Naive thymus-derived CD4-positive, alpha-beta T cell (primary cell): ENCODE measurements at places on chromosomes 1 and 21. TPM values are rescaled to one million over a fixed set of nuclear protein-coding genes. Genes with fewer than 3 reads are reported as not detected.

- H3K27me3 ChIP-seq = no peaks in the 10 kb centered on the region
- DNase-seq = no peak
- no peak overlapping the region for H3K4me3 ChIP-seq
Observed at GRCh38 chr1:57546549-57547330, 122.9 kb upstream of the DAB1 start.

- DNase-seq = no peak
- H3K36me3 ChIP-seq = no peaks in the 10 kb centered on the region
- H3K4me3 ChIP-seq = no peak overlapping the region
- no peaks in the 10 kb centered on the region for H3K4me1 ChIP-seq
- H3K27me3 ChIP-seq = no peaks in the 10 kb centered on the region
Observed at GRCh38 chr1:204924013-204924759, 53.5 kb downstream of the NFASC start.

DNA sequence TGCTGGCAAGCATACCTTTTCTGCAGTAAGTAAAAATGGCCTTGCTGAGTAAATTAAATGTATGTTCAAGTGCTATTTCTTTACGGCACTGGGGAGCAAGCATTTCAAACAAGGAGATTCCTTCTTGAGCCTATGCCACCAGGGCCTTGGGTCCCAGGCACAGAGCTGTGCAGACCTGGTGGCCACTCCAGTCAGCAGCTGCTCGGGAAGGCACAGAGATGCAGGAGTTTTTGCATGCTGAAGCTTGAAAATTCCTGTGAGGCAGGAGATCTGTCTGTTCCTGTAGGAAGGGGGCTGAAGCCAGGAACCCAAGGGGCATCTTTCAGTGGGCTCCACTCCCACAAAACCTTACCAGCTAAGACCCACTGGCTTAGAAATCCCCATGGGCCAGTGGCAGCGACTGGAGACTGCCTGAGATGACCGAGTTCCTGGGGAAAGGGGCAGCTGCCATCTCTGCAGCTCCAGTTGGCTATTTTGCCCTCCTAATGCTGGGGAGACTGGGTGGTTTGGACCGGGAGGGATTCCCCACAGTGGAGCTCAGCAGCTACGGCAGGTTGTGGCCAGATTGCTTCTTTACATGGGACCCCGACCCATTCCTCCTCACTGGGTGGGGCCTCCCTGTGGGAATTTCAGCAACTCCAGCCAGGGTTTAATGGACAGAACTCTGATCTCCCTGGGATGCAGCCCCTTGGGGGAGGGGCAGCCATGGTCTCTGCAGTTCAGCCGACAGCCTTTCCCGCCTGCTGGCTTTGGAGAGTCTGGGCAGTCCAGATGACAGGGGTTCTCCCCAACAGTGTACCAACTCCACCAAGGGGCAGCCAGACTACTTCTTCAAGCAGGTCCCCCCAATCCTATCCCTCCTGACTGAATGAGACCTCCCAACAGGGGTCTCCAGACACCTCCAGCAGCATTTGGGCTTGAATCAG, 8.4 kb upstream of the PGBD2 start:
- DNase-seq = no peak
- H3K4me1 ChIP-seq = no peaks in the 10 kb centered on the region
- H3K27ac ChIP-seq = no peak overlapping the region
- H3K36me3 ChIP-seq = no peaks in the 10 kb centered on the region
- no peak overlapping the region for H3K4me3 ChIP-seq
- H3K27me3 ChIP-seq = no peaks in the 10 kb centered on the region

GRCh38 chr1:185017966-185018365, 27.4 kb upstream of the RNF2 start:
- H3K27ac ChIP-seq = no peak overlapping the region
- DNase-seq = no peak
- no peaks in the 10 kb centered on the region for H3K27me3 ChIP-seq
- no peaks in the 10 kb centered on the region for H3K36me3 ChIP-seq

- H3K36me3 ChIP-seq = no peaks in the 10 kb centered on the region
- DNase-seq = no peak
- no peaks in the 10 kb centered on the region for H3K27me3 ChIP-seq
- no peak overlapping the region for H3K27ac ChIP-seq
- no peaks in the 10 kb centered on the region for H3K4me1 ChIP-seq
- no peak overlapping the region for H3K4me3 ChIP-seq
Observed at GRCh38 chr1:66571789-66572188, 37.8 kb downstream of the SGIP1 start.

GRCh38 chr1:212718499-212718898, 18.9 kb upstream of the BATF3 start:
- no peaks in the 10 kb centered on the region for H3K4me1 ChIP-seq
- no peak for DNase-seq
- no peaks in the 10 kb centered on the region for H3K27me3 ChIP-seq
- H3K27ac ChIP-seq = no peak overlapping the region
- no peak overlapping the region for H3K4me3 ChIP-seq

GRCh38 chr21:29557931-29558725, 259.4 kb downstream of the BACH1 start:
- H3K36me3 ChIP-seq = no peaks in the 10 kb centered on the region
- no peaks in the 10 kb centered on the region for H3K4me1 ChIP-seq
- H3K4me3 ChIP-seq = no peak overlapping the region
- no peak for DNase-seq
- H3K27me3 ChIP-seq = no peaks in the 10 kb centered on the region
- no peak overlapping the region for H3K27ac ChIP-seq

- H3K4me1 ChIP-seq = no peaks in the 10 kb centered on the region
- no peak overlapping the region for H3K27ac ChIP-seq
- H3K36me3 ChIP-seq = no peaks in the 10 kb centered on the region
- H3K4me3 ChIP-seq = no peak overlapping the region
- no peak for DNase-seq
- no peaks in the 10 kb centered on the region for H3K27me3 ChIP-seq
Observed at GRCh38 chr1:116690396-116690848, 22.9 kb upstream of the IGSF3 start.

DNA sequence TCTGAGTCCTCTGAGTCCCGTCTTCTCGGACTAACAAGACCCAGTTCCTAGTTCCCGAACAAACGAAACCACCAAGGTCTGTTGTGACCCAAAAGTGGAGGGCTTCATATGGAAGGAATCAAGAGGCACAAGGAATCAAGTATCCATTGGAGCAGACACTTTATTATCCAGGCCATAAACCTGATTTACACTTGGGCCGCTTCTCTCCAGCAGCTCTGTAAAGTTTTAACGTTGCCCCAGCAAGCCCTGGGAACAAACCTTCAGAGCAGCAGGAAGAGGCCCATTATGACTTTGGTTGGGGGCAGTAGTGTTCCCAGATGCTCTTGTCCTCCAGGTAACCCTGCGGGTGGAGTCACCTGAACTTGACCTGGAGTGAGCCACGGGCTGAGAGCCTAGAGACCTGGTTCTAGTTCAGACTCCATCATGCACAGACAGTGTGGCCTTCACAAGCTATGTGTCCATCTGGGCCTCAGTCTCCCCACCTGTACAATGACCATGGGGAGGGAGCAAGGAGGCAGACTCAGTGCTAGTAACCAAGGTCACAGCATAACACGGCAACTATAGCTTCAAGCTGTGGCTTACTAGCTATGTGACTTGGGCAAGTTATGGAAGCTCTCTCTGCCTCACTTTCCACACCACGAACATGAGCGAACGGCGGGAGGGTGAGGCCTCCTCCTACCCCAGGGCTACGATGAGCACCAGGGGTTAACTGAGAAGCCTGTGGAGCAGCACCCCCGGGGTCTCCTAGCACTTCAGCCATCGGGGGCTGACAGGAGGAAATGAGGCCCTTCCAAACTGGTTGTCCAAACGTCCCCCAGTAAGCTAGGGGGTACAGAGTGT, 95.7 kb downstream of the GLIS1 start:
- no peaks in the 10 kb centered on the region for H3K27me3 ChIP-seq
- H3K4me1 ChIP-seq = no peaks in the 10 kb centered on the region
- H3K27ac ChIP-seq = no peak overlapping the region
- H3K4me3 ChIP-seq = no peak overlapping the region

- no peak for DNase-seq
- no peaks in the 10 kb centered on the region for H3K27me3 ChIP-seq
- H3K27ac ChIP-seq = no peak overlapping the region
- H3K4me3 ChIP-seq = no peak overlapping the region
Observed at GRCh38 chr1:106798991-106799390, 257.5 kb upstream of the PRMT6 start.

GRCh38 chr1:165114022-165114888, 242.3 kb downstream of the LMX1A start:
- no peak for DNase-seq
- H3K27me3 ChIP-seq = no peaks in the 10 kb centered on the region
- no peaks in the 10 kb centered on the region for H3K4me1 ChIP-seq
- H3K36me3 ChIP-seq = no peaks in the 10 kb centered on the region

Gene SH2D5
- 0.05 TPM in 1 of 2 replicates, not detected in the other for total RNA-seq

Gene CYP4Z1
- total RNA-seq = not detected

Gene BNIPL
- 8.0 TPM for total RNA-seq
